Left ventricle myocardium superior (tissue), 1 donor: ENCODE measurements at places on chromosomes 2 and 18.

DNA sequence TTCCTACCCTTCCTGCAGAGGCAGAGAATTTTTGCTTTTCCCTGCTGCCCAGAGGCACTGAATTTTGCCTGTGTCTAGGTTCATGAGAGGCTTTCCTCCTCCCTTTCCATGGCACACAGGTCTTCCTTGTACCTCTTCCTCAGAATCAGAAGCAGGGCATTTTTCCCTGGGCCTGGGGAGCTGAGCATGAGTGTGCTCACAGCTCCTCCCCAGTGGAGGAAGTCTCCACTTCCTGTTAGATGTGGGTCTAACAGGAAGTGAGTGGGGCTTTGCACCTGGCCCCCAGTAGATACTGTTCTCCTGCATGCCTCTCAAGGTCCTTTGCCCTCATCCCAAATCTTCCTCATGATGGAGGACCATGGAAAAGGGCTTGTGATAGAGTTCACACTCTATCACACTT is 297.2 kb upstream of the FIGN start:
- DNase-seq = no peak

DNA sequence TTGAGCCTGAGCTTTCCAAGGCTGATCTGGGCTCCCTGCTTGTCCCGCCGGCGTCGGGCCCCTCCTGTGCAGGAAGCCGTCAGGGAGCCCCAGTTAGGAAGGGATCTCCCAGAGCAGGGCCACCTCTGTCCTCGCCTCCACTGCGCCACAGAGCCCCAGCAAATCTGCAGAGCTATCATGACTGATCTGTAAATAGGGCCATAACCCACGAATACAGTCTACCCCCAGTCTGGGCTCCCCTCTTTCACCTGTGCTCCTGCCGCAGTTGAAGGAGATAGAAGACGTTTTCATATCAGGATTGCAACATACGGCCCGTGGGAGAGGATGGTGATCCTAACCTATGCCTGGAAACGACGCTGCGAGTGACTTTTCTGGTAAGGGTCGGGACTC is 138.7 kb downstream of the PTGR3 start:
- no peak for DNase-seq

DNA sequence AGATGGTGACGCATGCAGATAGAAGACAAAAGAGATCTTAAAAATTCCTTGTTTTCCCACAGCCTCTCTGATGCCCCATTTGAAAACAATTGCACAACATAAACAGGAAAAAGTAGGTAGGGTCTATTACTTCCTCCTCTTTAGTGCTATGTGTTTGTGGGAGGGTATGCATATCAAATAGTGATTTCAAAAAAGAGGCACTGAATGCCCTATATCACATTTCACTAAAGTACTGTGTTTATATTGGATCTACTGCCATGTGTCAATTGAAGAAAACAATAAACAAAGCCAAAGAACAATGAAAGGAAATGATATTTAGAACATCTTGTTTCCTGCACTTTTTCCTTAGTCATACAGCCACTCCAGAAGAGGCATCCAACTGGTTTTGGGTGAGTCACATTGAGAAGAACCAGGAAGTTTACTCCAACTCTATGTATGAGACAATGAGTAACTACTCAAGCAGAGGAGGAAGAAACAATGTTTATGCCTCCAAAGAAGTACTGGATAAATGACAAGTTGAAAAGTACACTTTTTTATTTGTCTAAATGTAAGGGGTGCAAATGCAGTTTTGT is 583.6 kb downstream of the FBXO15 start:
- DNase-seq = no peak

DNA sequence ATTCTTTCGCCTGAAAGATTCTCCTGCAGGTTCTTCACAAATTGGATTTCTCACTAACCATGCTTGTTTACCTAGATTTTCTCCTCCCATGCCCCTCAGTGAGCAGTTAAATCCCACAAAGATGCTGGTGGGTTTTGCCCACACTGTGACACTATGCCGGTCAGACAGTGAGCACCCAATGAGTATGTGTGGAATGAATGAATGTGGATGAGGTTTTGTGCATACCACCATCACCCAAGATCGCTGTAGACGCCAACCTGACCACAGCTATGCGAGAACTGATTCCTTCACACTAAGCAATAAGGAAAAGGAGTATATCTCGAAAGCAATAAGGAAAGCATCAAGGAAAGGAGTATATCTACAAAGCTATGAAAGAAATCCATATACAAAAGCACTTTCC is 116.7 kb downstream of the PID1 start:
- DNase-seq = no peak

- DNase-seq = no peak
Measured at GRCh38 chr18:63762518-63762917, 12.7 kb upstream of the SERPINB7 start.

DNA sequence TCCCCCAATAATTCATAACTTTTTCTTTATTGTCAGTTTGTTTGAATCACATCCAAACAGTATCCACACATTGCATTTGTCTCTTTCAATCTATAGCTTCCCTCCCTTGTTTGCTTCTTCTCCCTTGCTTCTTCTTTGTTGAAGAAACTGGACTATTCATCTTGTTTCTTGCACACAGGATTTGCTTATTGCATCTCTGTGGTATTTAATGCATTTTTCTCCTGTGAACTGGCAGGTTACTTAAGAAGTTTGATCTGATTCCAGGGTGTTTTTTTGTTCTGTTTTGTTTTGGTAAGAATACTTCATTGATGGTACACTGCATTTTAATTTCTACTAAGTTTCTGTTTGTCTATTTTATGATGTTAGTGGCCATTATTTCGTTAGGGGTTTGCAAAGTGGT is 166.8 kb downstream of the CAMKMT start:
- no peak for DNase-seq

DNA sequence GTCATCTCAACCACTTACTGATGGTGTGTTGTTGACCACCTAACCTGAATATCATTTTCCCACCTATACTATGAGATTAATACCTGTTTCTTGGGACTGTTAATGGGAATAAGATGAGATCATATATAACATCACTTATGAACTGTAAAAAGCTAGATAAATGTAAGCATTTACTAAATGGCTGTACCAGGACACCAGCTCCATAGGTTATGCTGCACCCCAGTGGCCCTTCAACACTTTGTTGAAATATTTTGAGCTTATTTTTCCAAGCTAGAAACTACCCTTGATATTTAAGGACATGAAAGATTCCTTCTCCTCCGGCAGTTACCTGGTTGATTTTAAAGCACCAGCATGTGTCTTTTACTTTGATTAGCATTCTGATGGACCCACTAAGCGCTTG is 138.0 kb upstream of the CDCA7 start:
- no peak for DNase-seq

- no peak for DNase-seq
Measured at GRCh38 chr18:79973517-79973916, 9.1 kb downstream of the HSBP1L1 start.

- DNase-seq = no peak
Measured at GRCh38 chr2:38374984-38375383, 2.1 kb downstream of the ATL2 start.

- DNase-seq = no peak
Measured at GRCh38 chr2:189199797-189200196, 20.2 kb upstream of the COL5A2 start.
